ENCODE measurements at places on chromosomes 3 and 15.

DNA sequence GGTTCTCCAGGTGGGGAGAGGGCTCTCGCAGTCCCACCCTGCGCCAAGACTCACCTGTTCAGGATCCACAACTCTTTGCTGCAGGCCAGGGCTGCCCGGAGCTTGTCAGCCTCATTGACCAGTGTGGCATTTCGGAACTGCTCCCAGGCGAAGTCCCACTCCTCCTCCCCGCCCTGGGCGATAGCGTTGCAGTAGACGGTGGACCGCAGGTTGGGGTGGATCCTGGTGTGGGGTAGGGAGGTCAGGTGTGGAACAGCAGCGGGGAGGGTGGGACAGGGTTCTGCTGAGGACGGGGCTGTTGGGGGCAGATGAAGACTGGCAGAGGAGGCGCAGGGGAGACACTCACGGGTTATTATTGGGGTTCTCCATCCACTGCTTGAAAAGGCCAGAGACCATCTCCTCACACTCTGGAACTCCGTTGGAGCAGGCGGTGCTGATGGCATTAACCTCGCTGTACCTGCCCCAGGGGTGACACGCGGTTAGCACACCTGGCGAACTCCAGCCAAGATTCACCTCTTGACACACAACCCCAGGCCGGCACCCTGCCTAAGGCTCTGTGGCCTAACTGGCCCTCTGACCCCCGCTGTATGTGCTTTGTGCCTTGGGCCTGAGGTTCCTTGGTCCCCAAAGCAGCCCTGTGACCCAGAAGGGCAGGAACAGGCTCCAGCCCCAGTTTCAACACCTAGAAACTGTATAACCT lies 16.1 kb downstream of the MESP2 start:
- DNase-seq = no peak

DNA sequence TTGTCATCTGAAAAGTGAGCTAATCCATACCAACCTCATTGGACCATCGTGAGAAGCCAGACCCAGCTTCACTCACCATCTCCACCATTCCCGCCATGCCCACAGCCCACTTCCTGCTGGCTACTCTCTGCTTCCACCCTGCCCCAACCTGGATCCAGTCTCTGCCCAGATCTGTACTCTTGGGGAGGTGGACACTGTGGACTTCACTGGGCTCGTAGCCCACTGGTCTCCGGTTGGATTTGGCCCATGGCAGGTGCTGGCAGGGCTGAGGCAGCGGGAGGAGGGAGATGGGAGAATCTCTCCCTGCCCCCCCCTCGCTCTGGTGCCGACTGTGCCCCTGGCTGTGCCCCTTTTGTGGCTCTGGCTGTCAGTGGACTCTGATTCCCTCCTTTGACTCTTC lies 193.8 kb downstream of the ABHD5 start:
- DNase-seq = no peak

DNA sequence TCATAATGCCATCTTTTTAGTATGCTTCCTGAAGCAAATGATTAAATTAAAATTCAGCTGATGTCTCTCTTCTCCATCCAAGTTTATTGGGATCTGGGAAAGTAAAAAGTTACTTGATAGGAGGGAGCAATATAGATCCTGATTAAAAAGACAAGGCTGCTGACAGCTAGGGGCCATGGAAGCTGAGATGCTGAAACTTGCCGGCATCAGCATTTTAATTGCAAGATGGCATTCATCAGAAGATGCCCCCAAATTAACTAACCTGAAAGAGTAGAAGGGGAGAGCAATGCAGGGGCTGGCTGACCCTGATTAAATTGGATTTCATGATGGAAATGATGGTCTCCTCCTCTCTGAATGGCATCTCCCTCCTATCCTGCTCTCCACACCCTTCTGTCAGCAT lies 31.1 kb downstream of the CPNE4 start:
- no peak for DNase-seq

DNA sequence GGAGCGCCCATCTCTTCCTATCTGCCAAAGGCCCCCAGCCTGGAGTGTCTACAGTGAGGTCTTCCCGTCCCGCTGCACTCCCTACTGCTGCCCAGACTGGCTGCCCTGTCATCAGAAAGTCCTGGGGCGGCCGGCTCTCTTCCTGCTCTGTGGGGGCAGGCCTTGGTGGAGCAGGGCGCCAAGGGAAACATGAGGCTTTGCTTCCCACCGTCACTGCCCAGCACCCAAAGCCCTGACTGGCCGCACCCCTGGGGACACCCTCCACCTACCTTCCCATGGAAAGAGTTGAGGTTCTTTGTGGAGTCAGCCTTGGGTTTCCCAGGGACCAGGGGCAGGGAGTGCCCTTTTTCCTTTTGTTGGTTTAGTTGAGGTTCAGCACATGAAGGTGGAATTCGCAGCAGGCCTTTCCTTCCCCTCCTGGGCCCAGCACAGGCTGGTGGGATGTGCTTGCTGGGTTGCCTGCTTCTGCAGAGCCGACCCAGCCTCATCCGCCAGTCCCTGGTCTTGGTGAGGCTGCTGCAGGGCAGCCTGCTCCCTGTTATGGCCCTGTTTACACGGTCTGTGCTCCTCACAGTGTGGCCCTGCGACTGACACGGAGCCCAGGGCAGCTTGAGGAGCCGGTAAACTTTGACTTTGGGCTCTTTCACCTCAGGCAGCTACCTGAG lies 51.8 kb upstream of the PLXNA1 start:
- DNase-seq = no peak

GRCh38 chr3:70992562-70993204 lies 590.8 kb downstream of the FOXP1 start:
- no peak for DNase-seq

- DNase-seq = no peak
Observed at GRCh38 chr3:1087066-1087560, 5.7 kb upstream of the CNTN6 start.

DNA sequence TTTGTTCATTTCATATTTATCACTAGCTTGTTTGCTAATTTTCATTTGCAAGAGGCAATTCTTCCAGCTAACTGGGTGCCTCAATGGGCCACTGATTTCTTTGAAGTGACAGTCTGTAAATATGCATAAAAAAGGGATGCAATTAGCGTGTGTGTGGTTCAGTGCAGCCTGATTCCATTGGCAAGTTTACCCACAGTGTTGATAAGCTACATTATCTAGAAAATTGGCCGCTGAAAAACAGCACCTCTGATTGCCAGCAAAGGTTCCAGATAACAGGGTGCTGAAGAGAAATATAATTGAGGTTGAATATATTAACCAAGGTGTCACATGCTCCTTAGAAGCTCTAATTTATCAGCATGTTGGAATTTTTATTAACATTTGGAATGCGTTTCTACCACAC lies 76.9 kb downstream of the SAMMSON start:
- no peak for DNase-seq
